CD8-positive, alpha-beta memory T cell (primary cell): ENCODE measurements at places on chromosomes 4 and X. TPM values are rescaled to one million over a fixed set of nuclear protein-coding genes. Genes with fewer than 3 reads are reported as not detected.

The TRMT10A gene
- total RNA-seq = 10.1 TPM

The EGF gene
- not detected for total RNA-seq

The C4orf36 gene
- total RNA-seq = not detected

DNA sequence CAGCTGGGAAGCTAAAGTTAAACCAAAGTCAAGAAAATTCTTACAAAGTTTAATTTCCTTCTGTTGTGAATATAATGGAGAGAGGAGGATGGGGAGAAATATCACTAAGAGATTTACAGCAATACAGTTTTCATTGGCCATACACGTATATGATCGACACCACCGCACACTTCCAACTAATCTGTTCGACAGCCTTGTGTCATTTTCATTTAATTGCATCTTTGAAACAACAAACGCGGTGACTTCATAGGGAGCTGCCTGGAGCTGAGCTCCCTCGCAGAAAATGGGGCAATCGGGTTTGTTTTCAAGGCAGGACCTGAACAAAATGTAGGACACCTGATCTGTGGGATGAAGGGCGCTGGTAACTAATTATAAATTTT lies 1.3 kb downstream of the PTPN13 start:
- H3K27ac ChIP-seq = no peak overlapping the region
- no peak overlapping the region for H3K4me3 ChIP-seq
- peaks cover 5% of the 10 kb centered on the region for H3K27me3 ChIP-seq
- no peaks in the 10 kb centered on the region for H3K4me1 ChIP-seq
- no peak for DNase-seq

DNA sequence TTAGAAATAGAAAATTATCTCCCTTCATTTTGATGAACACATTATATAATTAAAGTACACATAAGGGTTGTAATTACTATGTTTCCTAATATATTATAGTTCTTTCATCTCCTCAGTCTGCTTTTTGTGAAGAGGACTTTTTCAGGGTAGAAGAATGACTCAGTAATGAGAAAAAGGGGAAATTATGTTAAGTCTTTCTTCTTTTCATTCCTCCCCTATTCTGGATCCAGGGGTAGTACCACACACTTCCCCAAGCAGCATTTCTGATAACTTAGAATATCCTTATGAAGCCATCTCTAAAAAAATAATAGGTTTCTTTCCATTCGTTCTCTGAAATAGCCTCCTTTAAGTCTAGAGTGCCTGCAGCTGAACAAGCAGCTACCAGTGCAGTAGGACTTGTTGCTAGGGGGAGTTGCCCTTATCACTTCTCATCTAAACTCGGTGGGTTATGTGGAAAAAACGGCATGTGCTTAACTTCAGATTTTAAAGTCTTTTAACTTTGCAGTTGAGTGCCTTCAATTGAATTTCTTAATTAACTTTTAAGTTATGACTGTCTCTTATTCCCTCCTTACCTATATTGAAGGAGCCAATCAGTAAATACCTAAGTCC lies 184.8 kb downstream of the ARHGAP24 start:
- no peaks in the 10 kb centered on the region for H3K4me1 ChIP-seq
- no peak for DNase-seq
- no peaks in the 10 kb centered on the region for H3K36me3 ChIP-seq
- H3K4me3 ChIP-seq = no peak overlapping the region
- no peaks in the 10 kb centered on the region for H3K27me3 ChIP-seq

GRCh38 chr4:147398556-147398955 lies 82.3 kb upstream of the EDNRA start:
- H3K27me3 ChIP-seq = no peaks in the 10 kb centered on the region
- no peak overlapping the region for H3K4me3 ChIP-seq
- H3K36me3 ChIP-seq = no peaks in the 10 kb centered on the region
- H3K27ac ChIP-seq = no peak overlapping the region

- no peak for DNase-seq
- no peaks in the 10 kb centered on the region for H3K27me3 ChIP-seq
- H3K4me3 ChIP-seq = no peak overlapping the region
- no peak overlapping the region for H3K27ac ChIP-seq
- no peaks in the 10 kb centered on the region for H3K36me3 ChIP-seq
Observed at GRCh38 chr4:133137571-133137970, 11.5 kb upstream of the PCDH10 start.

DNA sequence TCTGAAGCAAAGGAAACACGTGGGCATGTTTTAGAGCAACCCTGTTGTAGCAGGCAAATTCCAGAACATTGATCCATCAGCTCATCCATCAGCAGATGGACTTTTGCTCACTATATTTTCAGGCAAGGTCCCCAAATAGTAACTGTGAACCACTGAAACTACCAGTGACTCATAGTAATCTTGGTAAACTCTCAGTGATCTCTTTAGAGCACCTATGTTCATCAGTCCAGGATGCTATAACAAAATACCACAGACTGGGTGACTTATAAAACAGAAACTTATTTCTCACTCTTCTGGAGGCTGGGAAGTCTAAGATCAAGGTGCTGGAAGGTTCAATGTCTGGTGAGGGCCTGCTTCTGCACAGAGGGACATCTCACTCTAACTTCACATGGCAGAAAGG lies 28.9 kb upstream of the BTC start:
- no peaks in the 10 kb centered on the region for H3K4me1 ChIP-seq
- no peak for DNase-seq
- H3K27ac ChIP-seq = no peak overlapping the region
- H3K36me3 ChIP-seq = no peaks in the 10 kb centered on the region

- no peak overlapping the region for H3K4me3 ChIP-seq
- H3K27ac ChIP-seq = no peak overlapping the region
- no peaks in the 10 kb centered on the region for H3K4me1 ChIP-seq
Observed at GRCh38 chr4:26217481-26217880, 103.3 kb upstream of the RBPJ start.

GRCh38 chr4:140343303-140343702 lies 30.1 kb upstream of the SCOC start:
- no peak overlapping the region for H3K4me3 ChIP-seq
- H3K27ac ChIP-seq = no peak overlapping the region
- no peaks in the 10 kb centered on the region for H3K36me3 ChIP-seq

GRCh38 chrX:17944833-17945497 lies 83.9 kb upstream of the RAI2 start:
- H3K4me3 ChIP-seq = no peak overlapping the region
- H3K27ac ChIP-seq = no peak overlapping the region
- no peaks in the 10 kb centered on the region for H3K36me3 ChIP-seq
- no peaks in the 10 kb centered on the region for H3K4me1 ChIP-seq
- no peaks in the 10 kb centered on the region for H3K27me3 ChIP-seq

DNA sequence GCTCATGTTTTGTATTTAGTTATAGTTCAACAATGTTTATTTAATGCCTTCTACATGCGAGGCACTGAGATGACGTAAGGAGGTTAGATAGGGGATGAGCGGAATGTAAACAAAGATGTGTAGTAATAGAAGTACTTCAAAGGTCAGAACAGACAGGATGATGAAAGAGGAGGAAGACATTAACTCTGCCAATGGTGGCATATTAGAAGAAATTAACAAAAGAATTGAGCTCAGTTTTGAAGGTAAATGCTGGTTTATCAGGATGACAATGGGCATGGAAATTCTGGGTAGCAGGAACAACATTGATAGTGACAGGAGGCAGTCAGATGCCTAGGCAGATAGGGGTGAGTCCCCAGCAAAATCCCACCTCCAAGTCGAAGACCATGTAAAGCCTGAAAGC lies 62.3 kb upstream of the PGRMC2 start:
- no peak overlapping the region for H3K27ac ChIP-seq
- H3K36me3 ChIP-seq = no peaks in the 10 kb centered on the region
- no peak for DNase-seq
- no peaks in the 10 kb centered on the region for H3K27me3 ChIP-seq
- H3K4me3 ChIP-seq = no peak overlapping the region
